Effector memory CD8-positive, alpha-beta T cell (primary cell): ENCODE measurements at places on chromosomes 3 and 15.

DNA sequence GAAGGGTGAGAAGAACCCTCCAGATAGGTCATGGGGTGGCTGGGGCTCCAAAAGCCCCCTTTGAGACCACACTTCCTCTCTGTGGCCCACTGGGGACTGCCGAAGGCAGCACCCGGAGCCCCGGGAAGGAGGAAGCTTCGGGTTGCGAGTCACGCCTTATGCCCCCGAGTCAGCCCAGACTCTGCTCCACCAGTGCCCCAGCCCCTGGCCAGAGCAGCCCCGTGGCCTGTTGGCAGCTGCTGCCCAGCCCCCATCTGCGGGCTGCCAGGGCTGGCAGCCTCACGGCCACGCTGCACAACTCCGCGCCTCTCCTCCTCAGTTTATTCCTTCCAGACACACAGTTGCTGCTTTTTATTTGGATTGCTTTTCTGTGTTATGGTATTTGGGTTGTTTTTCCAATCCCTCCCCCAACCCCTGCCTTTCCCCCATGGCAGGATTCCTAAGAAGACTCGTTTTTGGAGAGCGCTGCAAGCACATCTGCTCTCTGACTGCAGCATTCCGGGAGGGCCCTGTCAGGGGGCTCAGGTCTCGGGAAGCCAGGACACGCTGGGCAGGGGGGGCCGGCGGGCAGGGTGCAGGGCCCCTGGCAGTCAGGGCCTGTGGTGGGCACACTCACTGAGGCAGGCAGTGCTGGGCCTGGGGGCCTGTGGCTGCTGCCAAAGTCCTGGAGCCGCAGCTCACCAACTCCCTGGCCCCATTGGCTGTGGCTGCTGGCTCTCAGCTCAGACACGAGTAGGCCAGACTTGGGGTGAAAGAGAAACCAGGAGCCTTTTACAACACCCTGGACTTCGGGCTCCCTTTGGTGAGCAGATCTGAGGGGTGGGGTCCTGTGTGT lies 20.2 kb downstream of the MAGEF1 start:
- peaks cover 76% of the 10 kb centered on the region for H3K27me3 ChIP-seq
- no peak overlapping the region for H3K4me3 ChIP-seq
- H3K36me3 ChIP-seq: no peaks in the 10 kb centered on the region
- H3K4me1 ChIP-seq: no peaks in the 10 kb centered on the region

GRCh38 chr3:14841836-14842235 lies 23.1 kb downstream of the FGD5 start:
- H3K27me3 ChIP-seq: peaks cover 32% of the 10 kb centered on the region
- H3K4me3 ChIP-seq: no peak overlapping the region

DNA sequence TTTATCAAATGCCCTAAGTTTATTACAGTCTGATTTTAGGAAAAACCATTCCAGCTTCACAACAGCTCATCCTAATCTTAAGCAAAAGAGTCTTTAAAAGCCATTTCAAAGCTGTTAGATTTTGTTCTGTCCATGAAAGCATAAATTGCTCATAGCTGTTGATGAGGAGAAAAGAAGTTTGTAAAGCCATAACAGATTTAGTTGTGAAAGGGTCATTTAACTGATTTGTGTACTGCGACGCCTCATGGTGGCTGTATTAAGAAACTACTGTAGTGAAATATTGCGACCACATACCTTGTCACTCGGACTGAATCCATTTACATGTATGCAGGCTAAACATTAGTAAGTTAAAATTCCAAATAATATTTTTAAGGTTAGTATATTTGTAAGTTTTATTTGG lies 20.9 kb downstream of the BBX start:
- peaks cover 17% of the 10 kb centered on the region for H3K4me1 ChIP-seq
- H3K27me3 ChIP-seq: no peaks in the 10 kb centered on the region
- H3K36me3 ChIP-seq: peaks cover 3% of the 10 kb centered on the region
- H3K4me3 ChIP-seq: no peak overlapping the region

GRCh38 chr15:68429691-68430470 lies 2.1 kb downstream of the ITGA11 start:
- no peak overlapping the region for H3K27ac ChIP-seq
- no peak overlapping the region for H3K4me3 ChIP-seq
- no peak for DNase-seq
- H3K27me3 ChIP-seq: peaks cover 79% of the 10 kb centered on the region
